Sigmoid colon (tissue), 7 donors: ENCODE measurements at places on chromosomes 4 and X. TPM values are rescaled to one million over a fixed set of nuclear protein-coding genes. Genes with fewer than 3 reads are reported as not detected.

DNA sequence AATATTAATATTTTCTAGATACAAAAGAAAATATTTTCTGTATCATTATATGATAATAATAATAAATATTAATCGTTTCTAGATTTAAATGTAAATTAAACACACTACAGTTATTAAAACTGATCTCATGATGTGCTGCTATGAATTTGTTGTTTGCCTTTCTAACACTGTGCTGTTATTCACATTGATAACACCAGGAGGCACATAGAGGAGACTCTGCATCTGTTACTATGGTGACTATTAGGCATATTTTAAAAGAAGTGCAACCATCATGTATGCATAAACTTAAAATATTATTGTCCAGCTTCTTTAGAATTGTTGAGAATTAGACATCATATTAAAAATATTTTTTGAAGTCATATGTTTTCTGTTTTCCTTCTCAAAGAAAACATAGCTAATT is 11.8 kb upstream of the PDGFC start:
- DNase-seq, result no peak

DNA sequence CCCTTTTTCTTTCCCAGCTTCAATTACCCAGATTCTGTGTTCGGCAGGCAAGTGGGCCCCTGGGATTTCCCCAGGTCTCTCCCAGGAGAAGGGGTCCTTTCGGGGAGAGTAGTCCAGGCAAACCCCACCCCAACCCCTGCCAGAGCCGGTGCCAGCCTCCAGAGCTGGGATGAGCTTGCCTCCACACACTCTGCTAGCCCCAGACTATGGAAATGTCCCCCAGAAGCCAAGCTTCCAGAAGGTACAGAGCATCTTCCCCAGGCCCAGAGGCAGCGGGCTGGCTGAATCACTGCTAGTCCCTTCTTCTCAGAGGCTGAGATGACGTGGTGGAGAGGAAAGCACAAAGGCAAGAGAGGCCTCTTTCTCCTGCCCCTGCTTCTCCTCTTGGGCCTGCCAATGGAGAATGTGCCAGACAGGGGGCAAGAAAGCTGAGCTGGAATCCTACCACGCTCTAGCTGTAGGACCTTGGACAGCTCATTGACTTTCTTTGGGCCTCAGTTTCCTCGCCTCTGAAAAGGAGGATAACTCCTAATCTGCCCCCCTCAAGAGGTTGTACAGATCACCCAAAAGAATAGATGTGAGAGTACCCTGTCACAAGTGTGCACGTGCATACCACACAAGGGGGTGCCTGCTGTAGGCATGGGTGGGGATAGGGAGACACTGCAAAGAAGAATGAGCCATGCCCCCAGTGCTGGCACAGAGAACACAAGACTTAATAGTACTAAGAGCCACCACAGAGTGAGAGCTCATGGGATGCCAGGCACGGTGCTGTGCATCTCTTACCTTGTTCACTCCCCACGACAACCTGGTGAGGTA is 2.1 kb downstream of the SASH3 start:
- DNase-seq, result no peak

GRCh38 chrX:108341947-108342346 is 96.3 kb downstream of the COL4A6 start:
- no peak for DNase-seq

DNA sequence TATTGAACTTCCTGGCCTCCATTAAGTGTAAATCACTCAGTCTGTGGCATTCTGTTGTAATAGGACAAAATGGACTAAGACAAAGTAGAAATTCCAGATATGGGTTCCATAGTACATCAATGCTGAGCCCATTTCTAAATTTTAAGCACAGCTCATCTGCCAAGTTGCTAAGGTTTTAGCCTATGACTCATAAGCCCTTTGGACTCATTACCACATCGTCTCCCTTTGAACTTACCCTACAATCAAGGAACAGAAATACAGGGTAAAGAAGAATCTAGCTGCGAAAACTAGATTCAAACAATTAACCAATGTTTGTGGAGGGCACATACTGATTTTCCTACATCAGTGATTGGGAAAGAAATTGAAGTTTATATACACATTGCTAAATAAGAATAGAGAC is 31.8 kb downstream of the NAA11 start:
- DNase-seq, result no peak

DNA sequence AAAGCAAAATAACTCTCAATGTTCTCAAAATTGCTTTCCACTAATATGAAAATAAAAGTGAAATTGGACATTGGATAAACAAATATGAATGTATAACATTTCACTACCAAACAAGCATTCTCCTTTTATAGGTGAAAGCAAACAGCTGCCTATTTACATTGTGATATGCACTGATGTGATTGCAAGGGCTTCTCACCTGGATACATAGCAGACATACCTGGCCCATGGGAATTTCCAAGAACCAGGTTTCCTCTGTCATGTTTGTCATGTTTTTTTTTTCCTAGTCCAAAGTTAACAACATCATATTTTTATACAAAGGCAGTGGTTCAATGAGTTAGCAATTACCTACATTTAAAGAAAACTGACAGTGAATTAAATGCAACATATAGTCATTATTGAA is 228.5 kb downstream of the ANKRD50 start:
- DNase-seq, result no peak

DNA sequence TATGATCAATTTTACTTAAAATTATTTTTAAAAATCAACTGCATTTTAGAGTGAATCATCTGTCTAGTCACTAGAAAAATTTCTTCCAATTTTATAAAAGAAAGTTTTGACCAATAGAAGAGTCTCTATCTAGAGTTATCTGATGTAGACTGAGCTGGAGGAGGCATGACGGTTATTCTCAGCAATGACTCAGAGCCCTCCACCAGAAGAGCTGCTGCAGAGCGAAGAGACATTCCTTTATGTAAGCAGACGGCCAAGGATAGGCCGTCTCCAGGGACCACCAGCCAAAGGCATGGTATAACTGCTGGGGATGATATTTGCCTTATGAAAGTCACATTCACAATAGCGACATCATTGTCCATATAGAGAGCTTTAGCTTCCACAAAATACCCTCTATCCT is 23.0 kb downstream of the LDB2 start:
- no peak for DNase-seq

- DNase-seq, result no peak
Measured at GRCh38 chrX:37361596-37361995, 12.4 kb downstream of the PRRG1 start.

GRCh38 chr4:37615059-37615719 is 71.0 kb downstream of the RELL1 start:
- no peak for DNase-seq

DNA sequence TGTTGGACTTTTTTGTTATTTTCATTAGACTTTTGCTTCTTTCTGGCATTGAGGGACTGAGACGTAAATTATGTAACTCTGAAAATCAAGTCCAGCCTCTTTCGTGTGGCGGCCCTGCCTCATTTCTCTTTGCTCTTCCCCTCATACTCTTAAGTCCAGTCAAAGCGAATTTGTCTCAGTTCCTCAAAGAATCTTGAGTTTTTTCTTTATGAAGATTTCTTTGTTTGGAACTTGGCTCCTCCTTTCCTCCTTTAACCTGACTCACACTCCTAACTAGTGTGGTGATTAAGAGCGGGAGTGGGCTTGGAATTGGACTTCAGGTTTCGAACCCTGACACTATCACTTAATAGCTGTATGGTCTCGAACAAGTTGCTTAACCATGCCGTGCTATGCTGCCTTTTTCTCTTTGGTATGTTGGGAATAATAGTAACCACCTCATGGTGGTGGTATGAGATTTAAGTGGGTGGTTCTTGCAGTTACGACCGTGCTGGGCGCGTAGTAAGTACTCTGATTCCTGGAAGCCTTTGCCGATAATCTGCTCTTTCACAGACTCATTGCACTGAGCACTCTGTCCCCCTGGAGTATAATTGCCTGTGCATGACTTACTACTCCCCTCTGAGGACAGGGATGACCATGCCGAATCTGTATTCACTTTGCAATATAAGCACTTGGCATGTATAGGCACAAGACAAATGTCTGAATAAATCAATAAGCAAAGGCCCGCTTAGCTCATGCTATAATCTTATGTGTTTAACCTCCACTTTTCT is 19.1 kb downstream of the FNIP2 start:
- DNase-seq, result no peak

GRCh38 chr4:39648213-39648612 is 9.5 kb upstream of the SMIM14 start:
- DNase-seq, result no peak

DNA sequence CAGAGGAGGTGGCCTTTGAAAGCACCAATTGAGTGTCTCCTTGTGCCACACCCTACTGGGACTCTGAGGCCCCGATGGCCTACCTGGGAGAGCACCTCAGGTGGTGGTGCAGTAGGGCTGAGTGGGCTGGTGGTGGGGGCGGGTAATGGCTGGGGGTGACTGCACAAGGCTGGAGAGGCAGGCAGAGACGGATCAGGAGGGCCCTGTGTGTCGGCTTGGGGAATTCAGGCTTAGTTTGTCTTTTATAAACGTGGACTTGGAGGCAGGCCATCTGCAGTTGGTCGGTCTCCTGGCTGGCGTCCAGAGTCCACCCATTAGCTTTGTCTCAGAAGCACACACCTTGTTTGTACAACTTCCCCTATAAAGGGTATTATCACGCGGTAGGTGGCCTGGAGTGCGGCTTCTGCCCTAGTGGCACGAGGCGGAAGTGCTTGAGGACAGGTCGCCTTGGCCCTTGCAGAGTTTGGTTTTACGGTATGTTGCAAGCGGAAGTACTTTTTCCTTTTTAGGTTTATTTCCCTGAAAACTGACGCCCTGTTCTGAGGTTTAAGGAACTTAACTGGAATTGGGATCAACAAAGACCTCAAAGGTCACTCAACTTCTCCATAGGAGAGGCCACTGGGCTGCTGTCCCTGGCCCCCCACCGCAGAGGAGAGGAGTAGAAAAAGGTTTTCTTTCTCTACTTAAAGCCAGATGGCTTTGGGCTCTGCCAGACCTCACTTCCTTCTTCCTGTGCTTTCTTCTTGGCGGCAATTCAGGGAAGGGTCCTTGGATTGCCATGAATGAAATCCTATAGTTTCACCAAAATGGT is 8.0 kb downstream of the TBC1D14 start:
- peak; percentile 87 for DNase-seq

- peak; percentile 89 for DNase-seq
Measured at GRCh38 chr4:48913346-48913745, 6.8 kb upstream of the OCIAD2 start.

DNA sequence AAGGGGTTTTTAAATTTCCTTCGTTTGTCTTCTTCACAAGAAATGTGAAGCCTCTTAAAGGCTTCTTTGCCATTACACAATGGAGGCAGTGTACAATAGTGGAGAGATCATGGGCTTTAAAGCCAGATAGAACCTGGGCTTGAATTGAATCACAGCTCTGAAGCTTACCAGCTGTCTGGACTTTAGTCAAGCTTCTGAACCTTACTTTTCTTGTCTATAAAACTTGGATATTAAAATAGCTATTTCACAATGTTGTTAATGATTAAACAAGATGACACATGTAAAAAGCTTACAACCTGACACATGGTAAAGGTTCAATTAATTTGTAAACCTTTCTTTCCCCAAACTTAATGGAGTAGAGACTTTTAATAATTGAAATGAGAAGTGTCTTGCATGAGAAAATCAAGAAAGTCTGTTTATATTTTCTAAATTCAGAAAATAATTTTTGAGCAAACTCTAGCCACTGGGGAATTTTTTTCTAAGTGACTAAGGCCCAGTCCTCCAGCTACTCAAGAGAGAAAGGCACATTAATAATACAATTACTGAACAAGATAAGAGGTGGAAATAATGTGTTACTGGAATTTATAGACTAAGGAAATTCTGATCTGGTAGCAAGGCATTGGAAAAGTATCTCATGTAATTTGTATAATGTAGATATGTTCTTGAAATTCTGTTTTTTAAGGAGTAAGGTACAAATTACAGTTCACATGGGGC is 21.7 kb upstream of the TBC1D8B start:
- DNase-seq, result no peak

GRCh38 chr4:82900066-82900410 is 497 bp upstream of the THAP9 start:
- DNase-seq, result peak; percentile 65

GRCh38 chrX:9651737-9652136 is 113.9 kb downstream of the GPR143 start:
- DNase-seq, result no peak

GRCh38 chr4:42881253-42881652 is 11.3 kb upstream of the GRXCR1 start:
- no peak for DNase-seq

- DNase-seq, result no peak
Measured at GRCh38 chr4:152359208-152360044, 176.5 kb downstream of the FBXW7 start.

DNA sequence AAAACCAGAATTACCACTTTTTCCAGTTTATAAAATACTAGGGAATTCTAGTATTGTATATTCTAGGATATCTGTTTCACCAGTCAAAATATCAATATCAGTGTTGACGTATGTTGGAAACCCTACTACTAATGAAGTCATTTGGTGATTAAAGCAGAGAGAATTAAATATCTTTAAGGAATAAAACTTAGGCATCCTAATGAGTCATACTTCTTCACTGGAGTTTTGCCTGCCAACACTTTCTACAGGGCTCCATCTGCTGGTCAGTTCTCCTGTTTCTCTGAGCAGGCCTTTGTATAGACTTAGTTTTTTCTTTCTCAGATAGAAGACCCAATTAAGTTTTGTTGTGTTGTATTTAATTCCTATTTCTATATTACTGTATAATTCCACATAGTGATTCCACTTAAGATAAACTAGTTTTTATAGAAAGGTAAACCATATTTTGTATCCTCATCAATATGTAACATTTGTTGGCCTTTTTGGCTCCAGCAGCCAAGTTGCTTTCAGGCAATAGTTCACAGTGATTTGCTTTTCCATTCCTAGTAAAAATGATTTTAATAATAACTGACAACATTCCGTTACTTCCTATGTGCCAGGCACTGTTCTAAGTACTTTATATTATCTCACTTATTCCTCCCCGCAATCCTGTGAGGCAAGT is 3.5 kb downstream of the AP1AR start:
- DNase-seq, result peak; percentile 74

DNA sequence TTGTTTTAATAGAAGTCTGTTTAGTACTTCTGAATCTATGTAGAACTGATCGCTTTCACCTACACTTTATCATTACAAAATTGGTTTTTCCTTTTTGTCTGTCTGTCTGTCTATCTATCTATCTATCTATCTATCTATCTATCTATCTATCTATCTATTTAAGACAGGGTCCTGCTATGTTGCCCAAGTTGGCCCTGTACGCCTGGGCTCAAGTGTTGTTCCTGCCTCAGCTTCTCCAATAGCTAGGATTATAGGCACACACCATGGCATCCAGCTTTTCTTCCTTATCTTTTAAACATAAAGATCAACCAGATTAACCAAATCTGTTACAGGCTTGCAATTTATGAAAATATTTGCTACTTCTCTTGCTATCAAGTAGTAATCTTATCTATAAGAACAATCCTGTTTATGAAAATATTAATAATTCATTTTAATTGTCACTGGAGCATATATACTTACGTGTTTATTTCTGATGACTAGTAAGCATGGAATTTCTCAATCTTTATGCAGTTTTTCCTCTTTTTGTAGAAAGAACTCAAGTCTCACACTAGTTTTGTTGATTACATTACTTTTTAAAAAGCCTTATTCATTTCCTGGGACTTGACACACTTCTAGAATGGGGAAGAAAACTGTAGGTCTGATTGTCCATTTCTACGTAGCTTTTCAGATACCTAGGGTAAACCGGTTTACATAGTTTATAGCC is 24.5 kb downstream of the KIAA0232 start:
- no peak for DNase-seq

SORCS2 gene
- total RNA-seq, result 6.4 TPM

FAM47C gene
- not detected for total RNA-seq

ADH6 gene
- total RNA-seq, result not detected

TMEM184C gene
- 12.2 TPM for total RNA-seq

DUX4 gene
- not detected for total RNA-seq

SOX3 gene
- total RNA-seq, result not detected

LARP1B gene
- total RNA-seq, result 18.6 TPM

MGARP gene
- 0.68 TPM for total RNA-seq

SEC24D gene
- 27.6 TPM for total RNA-seq

ADAM29 gene
- total RNA-seq, result not detected

NEIL3 gene
- total RNA-seq, result 0.27 TPM
